ENCODE measurements at places on chromosomes 1 and 21. TPM values are rescaled to one million over a fixed set of nuclear protein-coding genes. Genes with fewer than 3 reads are reported as not detected.

Gene BCL10
- 24.7 TPM for polyA plus RNA-seq

Gene NBPF12
- polyA plus RNA-seq = 18.4 TPM

Gene UTS2
- not detected for polyA plus RNA-seq

Gene FBXO2
- polyA plus RNA-seq = 2.0 TPM

Gene PLA2G2F
- polyA plus RNA-seq = 0.17 TPM

Gene CRYAA
- polyA plus RNA-seq = not detected

Data from renal cortex interstitium (tissue), 15 donors.